ENCODE measurements at places on chromosomes 1 and 21.

- DNase-seq: no peak
Measured at GRCh38 chr21:15264084-15264665, 199.4 kb upstream of the NRIP1 start.

- no peak for DNase-seq
Measured at GRCh38 chr1:48761411-48761810, 15.3 kb downstream of the BEND5 start.

GRCh38 chr1:79663916-79664315, 657.4 kb upstream of the ADGRL4 start:
- no peak for DNase-seq

GRCh38 chr1:97904534-97904933, 16.3 kb downstream of the DPYD start:
- no peak for DNase-seq

DNA sequence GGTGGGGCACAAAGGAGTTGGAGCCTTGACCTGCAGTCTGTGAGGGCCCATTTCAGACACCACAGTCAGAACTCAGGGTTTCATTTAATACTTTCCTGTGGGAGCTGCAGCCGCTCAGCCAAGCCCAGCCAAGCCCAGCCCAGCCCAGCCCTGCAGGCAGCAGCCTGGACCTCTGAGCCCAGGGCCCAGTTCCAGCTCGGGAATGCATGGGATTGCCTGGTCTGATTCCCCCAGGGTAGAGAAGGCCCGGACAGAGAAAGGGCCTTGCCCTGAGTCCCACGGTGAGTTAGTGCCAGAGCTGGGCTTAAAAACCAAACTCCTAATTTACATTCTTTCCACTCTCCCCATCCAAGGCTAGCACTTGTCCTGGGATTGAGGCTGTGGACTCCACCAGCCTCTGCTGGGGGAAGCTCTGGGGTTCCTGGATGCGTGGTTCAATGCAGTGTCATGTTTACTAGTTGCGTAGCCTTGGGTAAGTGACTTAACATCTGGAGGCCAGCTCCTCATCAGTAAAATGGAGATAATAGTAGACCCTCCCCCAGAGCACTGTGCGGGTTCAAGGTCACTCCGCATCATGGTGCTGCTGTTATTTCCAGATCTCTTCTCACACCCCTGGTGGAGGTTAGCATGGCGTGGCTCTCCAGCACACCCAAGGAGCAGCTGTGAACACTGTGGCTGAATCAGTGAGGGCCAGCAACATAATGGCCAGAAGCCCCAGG, 29.2 kb upstream of the PKP1 start:
- no peak for DNase-seq
